Aorta (tissue), 5 donors: ENCODE measurements at places on chromosomes 2 and 18.

- no peak for DNase-seq
- H3K4me3 ChIP-seq = no peak overlapping the region
- no peak overlapping the region for H3K27ac ChIP-seq
- H3K36me3 ChIP-seq = no peaks in the 10 kb centered on the region
Observed at GRCh38 chr2:58913082-58913726, 672.1 kb upstream of the FANCL start.

DNA sequence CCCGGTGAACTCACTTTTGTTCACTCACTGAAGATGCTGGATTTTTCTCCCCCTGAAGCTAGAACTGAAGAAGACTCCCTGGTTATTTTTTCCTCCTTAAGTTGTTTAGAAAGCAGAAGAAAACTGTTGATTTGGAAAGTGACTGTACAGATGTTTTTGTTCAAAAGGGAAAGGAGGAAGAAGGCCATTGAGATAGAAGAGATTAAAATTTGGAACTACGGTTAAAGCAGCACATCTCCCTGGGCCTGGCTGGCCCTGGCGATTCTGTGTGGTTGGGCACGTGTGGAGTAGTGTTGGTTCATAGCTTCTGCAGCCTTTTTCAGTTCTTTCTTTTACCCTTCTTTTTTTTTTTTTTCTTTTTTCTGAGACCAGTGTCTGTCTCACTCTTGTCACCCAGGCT, 109.2 kb downstream of the MAP4K4 start:
- no peak overlapping the region for H3K27ac ChIP-seq
- DNase-seq = no peak
- no peak overlapping the region for H3K4me3 ChIP-seq
- H3K4me1 ChIP-seq = no peaks in the 10 kb centered on the region

- no peaks in the 10 kb centered on the region for H3K4me1 ChIP-seq
- H3K4me3 ChIP-seq = no peak overlapping the region
- no peak for DNase-seq
- no peaks in the 10 kb centered on the region for H3K36me3 ChIP-seq
- no peaks in the 10 kb centered on the region for H3K27me3 ChIP-seq
Observed at GRCh38 chr2:53512071-53512826, 255.4 kb upstream of the CHAC2 start.

GRCh38 chr18:3525870-3526420, 76.0 kb downstream of the TGIF1 start:
- H3K4me1 ChIP-seq = no peaks in the 10 kb centered on the region
- no peaks in the 10 kb centered on the region for H3K27me3 ChIP-seq
- H3K4me3 ChIP-seq = no peak overlapping the region
- no peak for DNase-seq

GRCh38 chr2:7052404-7052803, 135.2 kb downstream of the RNF144A start:
- H3K27ac ChIP-seq = no peak overlapping the region
- H3K4me3 ChIP-seq = no peak overlapping the region
- H3K36me3 ChIP-seq = no peaks in the 10 kb centered on the region
- H3K27me3 ChIP-seq = no peaks in the 10 kb centered on the region
- DNase-seq = no peak
- no peaks in the 10 kb centered on the region for H3K4me1 ChIP-seq

- no peak for DNase-seq
- no peaks in the 10 kb centered on the region for H3K27me3 ChIP-seq
- no peak overlapping the region for H3K4me3 ChIP-seq
- H3K27ac ChIP-seq = no peak overlapping the region
- no peaks in the 10 kb centered on the region for H3K4me1 ChIP-seq
Observed at GRCh38 chr2:177422271-177422670, 29.7 kb downstream of the AGPS start.

DNA sequence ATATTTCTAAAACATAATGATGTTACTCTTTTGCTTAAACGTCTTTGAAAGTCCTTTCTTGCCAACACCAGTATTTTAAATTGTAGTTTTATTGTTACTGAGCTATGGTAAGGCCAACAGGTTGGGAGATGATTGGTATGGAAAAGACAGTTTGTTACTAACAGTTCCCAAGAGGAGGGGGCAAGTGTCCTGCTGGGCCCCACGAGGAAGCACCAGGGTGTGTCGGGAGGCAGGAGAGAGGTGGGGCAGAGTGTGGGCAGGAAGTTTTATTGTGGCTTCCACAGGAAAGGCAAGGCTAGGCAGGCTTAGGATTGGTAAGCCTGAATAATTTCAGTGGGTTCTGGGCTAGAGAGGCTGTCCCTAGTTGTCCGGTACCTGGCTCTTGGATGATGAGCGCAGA, 134.3 kb downstream of the SOCS6 start:
- no peaks in the 10 kb centered on the region for H3K4me1 ChIP-seq
- H3K36me3 ChIP-seq = no peaks in the 10 kb centered on the region
- DNase-seq = no peak
- H3K27me3 ChIP-seq = no peaks in the 10 kb centered on the region
- no peak overlapping the region for H3K4me3 ChIP-seq
- no peak overlapping the region for H3K27ac ChIP-seq

- H3K36me3 ChIP-seq = no peaks in the 10 kb centered on the region
- DNase-seq = peak; percentile 62
- no peaks in the 10 kb centered on the region for H3K4me1 ChIP-seq
- H3K27ac ChIP-seq = no peak within 1 kb of the TSS
Observed at GRCh38 chr2:200585730-200586643, at the start of gene AOX1. Gene AOX1, plus strand, starts transcription at chr2:200586014. Its CDS starts 95 bp downstream, at chr2:200586109.

DNA sequence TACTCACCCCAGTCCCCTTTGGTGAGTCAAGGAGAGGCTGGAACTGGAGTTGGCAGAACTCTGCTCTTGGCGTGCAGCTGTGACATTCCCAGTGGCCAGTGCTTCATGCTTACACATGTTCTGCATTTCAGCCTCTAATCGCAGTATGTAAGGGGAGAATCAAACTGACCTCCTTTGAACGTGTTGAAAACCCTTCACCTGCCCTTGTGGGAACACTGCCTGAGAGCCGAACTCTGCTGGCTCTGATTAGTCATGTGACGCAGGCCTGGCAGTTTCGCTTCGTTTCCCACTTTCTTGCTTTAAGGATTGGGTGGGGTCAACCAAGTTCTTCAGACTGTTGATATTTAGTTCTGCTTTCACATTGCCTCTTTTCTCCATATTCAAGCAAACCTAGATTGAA, 173.8 kb upstream of the BCL2L11 start:
- H3K4me3 ChIP-seq = no peak overlapping the region
- H3K27me3 ChIP-seq = no peaks in the 10 kb centered on the region
- no peak overlapping the region for H3K27ac ChIP-seq
- no peaks in the 10 kb centered on the region for H3K36me3 ChIP-seq
- H3K4me1 ChIP-seq = no peaks in the 10 kb centered on the region

- no peak for DNase-seq
- H3K4me1 ChIP-seq = no peaks in the 10 kb centered on the region
- no peaks in the 10 kb centered on the region for H3K36me3 ChIP-seq
- no peak overlapping the region for H3K4me3 ChIP-seq
Observed at GRCh38 chr2:195505701-195506100, 151.3 kb upstream of the SLC39A10 start.

DNA sequence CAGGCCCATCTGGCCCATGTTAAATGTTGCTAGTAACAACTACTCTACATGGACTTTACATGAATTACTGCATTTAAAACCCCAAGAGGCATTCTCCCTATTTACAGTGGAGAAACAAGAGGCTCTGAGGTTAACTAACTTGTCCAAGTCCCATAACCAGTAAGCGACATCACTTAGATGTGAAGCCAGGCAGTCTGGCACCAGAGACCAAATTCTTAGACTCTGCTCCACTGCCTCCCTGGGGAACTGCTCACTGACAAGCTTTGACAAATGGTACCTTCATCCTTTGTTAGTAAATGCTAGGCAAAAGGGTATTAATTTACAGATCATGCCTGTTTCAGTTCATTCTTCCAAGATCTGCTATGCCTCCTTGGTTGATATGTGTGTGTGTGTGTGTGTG, 124.8 kb downstream of the AFF3 start:
- H3K27me3 ChIP-seq = no peaks in the 10 kb centered on the region
- no peaks in the 10 kb centered on the region for H3K36me3 ChIP-seq
- no peak overlapping the region for H3K27ac ChIP-seq
- DNase-seq = no peak
- H3K4me3 ChIP-seq = no peak overlapping the region

GRCh38 chr2:102012061-102012614, 20.4 kb downstream of the IL1R2 start:
- H3K36me3 ChIP-seq = no peaks in the 10 kb centered on the region
- H3K27ac ChIP-seq = no peak overlapping the region
- no peaks in the 10 kb centered on the region for H3K4me1 ChIP-seq
- H3K27me3 ChIP-seq = no peaks in the 10 kb centered on the region

DNA sequence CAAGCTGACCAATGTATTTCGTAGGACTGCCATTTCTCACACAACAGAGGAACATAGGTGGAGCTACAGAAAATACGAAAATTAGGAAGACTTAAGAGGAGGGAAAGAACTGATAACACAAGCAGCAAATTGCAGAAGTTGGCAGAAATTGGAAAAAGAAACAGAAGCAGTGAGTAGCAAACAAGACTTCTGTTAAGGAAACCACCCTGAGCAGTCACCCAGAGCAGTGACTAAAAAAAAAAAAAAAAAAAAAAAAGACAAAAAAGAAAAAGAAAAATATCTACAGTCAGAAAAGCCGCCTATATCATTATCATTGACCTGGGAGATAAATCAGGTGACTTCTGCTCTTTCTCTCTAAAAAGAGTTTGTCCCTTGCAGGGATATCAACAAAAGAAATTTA, 21.4 kb downstream of the STK17B start:
- H3K36me3 ChIP-seq = peaks cover 4% of the 10 kb centered on the region
- DNase-seq = no peak
- no peaks in the 10 kb centered on the region for H3K27me3 ChIP-seq
- H3K27ac ChIP-seq = no peak overlapping the region
- no peaks in the 10 kb centered on the region for H3K4me1 ChIP-seq

DNA sequence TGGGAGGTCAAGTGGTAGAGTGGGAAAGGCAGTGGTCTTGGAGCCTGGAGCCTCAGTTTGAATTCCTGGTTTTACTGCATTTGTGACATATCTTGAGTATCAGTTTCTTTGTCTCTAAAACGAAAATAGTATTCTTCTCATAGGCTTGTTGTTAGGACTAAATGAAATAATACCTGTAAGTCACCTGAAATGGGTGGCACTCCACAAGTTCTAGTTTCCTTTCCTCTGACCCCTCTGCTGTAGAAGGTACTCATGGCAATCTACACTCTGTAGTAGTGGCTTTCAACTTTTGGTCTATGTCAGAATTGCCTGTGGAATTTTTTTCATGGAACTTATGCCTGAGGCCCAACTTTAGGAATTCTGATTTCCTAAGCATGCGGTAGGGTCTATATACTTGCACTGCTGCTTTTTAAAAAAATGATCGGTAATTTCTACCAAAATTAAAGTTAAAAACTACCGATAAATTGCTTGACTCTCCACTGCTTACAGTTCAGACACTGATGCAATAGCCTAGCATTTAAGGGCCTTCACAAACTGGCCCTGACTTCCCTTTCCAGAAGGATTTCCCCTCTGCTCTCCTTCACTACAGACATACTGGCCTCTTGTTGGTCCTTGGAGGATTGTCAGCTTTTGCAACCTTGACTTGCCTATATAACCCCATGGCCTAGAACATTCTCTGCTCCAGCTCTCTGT, 47.2 kb downstream of the PLEK start:
- no peaks in the 10 kb centered on the region for H3K36me3 ChIP-seq
- no peak overlapping the region for H3K4me3 ChIP-seq
- DNase-seq = no peak
- no peaks in the 10 kb centered on the region for H3K4me1 ChIP-seq
- H3K27me3 ChIP-seq = no peaks in the 10 kb centered on the region

DNA sequence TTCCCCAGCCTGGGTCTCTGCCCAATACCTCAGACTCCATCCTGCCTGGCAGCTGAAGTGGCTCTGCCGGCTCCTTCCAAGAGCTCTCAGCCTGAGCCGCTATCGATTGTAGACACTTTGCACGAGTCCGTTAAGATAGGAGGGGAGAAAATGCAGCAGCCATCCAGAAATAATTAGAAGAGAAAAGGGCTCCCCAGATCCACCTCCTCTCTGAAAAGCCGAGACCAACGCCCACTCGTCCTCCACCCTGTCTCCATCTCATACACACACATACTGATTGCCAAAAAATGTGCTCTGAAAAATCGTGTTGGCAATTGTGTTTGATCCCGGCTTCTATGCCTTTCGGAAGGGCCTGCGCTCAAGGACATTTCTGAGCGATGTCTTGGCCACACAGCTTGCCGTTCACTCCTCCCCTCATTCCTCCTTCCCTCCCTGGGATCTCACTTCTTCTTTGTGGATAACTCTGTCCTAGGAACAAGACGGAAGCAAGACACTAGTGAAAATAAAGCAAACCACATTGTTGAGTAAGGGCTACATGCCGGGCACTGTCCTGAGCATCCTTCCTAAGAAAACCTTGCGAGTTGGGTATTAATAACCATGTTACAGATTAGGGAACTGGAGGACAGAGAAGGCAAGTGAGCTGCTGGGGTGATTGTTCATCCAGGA, 372.8 kb upstream of the MYT1L start:
- no peaks in the 10 kb centered on the region for H3K36me3 ChIP-seq
- H3K27ac ChIP-seq = no peak overlapping the region
- no peak overlapping the region for H3K4me3 ChIP-seq
- no peaks in the 10 kb centered on the region for H3K27me3 ChIP-seq

GRCh38 chr2:1687254-1687653, 57.1 kb downstream of the PXDN start:
- H3K4me3 ChIP-seq = no peak overlapping the region
- peaks cover 4% of the 10 kb centered on the region for H3K4me1 ChIP-seq
- DNase-seq = no peak
- H3K27me3 ChIP-seq = no peaks in the 10 kb centered on the region
- no peak overlapping the region for H3K27ac ChIP-seq
- H3K36me3 ChIP-seq = peaks cover 5% of the 10 kb centered on the region

GRCh38 chr2:29112379-29112778, 2.8 kb upstream of the CLIP4 start:
- no peak overlapping the region for H3K4me3 ChIP-seq
- no peaks in the 10 kb centered on the region for H3K27me3 ChIP-seq
- no peaks in the 10 kb centered on the region for H3K36me3 ChIP-seq
- no peak for DNase-seq

GRCh38 chr18:22455425-22456115, 37.9 kb upstream of the CTAGE1 start:
- no peaks in the 10 kb centered on the region for H3K4me1 ChIP-seq
- H3K27me3 ChIP-seq = no peaks in the 10 kb centered on the region
- H3K4me3 ChIP-seq = no peak overlapping the region
- no peaks in the 10 kb centered on the region for H3K36me3 ChIP-seq
- no peak for DNase-seq
- no peak overlapping the region for H3K27ac ChIP-seq

- no peak overlapping the region for H3K4me3 ChIP-seq
- no peak for DNase-seq
- no peaks in the 10 kb centered on the region for H3K27me3 ChIP-seq
- no peak overlapping the region for H3K27ac ChIP-seq
- no peaks in the 10 kb centered on the region for H3K4me1 ChIP-seq
- H3K36me3 ChIP-seq = no peaks in the 10 kb centered on the region
Observed at GRCh38 chr2:128473175-128474035, 154.7 kb upstream of the HS6ST1 start.

DNA sequence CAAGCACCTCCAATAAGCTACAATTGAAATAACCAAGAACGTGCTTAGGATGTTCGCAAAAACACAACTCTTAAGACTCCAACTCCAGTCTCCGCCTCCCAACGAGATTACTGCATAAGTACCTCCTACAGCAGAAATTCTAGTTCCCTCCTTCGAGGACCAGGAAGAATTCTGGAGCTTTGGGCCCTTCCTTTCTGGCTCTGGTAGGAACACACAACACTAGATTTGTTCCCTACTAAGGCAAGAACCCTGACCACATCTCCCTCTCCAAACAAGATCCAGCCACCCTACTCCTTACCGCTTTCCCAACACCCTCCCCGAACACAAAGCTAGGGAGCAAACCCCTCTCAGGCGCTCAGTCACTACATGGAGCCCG, 721 bp downstream of the ADAM17 start:
- DNase-seq = no peak
- no peaks in the 10 kb centered on the region for H3K36me3 ChIP-seq
- peaks cover 2% of the 10 kb centered on the region for H3K4me1 ChIP-seq
- peak overlapping the region; percentile 87 for H3K27ac ChIP-seq
- H3K27me3 ChIP-seq = no peaks in the 10 kb centered on the region
- peak overlapping the region; percentile 61 for H3K4me3 ChIP-seq
